ENCODE measurements at places on chromosomes 2 and 18. TPM values are rescaled to one million over a fixed set of nuclear protein-coding genes. Genes with fewer than 3 reads are reported as not detected.

- no peaks in the 10 kb centered on the region for H3K27me3 ChIP-seq
- H3K27ac ChIP-seq, result peak overlapping the region; percentile 71
- peak; percentile 40 for DNase-seq
- no peaks in the 10 kb centered on the region for H3K36me3 ChIP-seq
- H3K4me1 ChIP-seq, result peaks cover 47% of the 10 kb centered on the region
- peak overlapping the region; percentile 82 for H3K4me3 ChIP-seq
Observed at GRCh38 chr18:79949697-79950487, 1.6 kb downstream of the SLC66A2 start.

DNA sequence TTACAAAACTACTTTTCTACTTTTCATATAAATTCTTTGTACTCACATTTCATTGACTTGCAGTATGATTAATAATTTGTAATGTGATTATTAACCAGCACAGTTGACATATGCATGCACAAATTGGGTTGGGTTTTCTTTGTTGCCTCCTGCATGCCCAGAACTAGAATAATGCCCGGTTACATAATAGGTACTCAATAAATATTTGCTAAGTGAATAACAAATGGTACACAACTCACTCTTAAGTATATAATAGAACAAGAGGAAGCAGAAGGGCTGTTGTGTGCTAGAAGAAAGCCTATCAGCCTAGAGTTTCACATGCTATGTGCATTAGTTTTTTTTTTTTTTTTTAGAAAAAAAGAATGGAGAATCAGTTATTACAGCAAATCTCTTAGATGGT lies 9.3 kb downstream of the RDH14 start:
- DNase-seq, result no peak
- H3K4me3 ChIP-seq, result no peak overlapping the region
- peaks cover 14% of the 10 kb centered on the region for H3K36me3 ChIP-seq
- peaks cover 29% of the 10 kb centered on the region for H3K4me1 ChIP-seq
- no peaks in the 10 kb centered on the region for H3K27me3 ChIP-seq

GRCh38 chr18:55390898-55391297 lies 197.1 kb downstream of the TCF4 start:
- H3K4me3 ChIP-seq, result no peak overlapping the region
- peaks cover 4% of the 10 kb centered on the region for H3K36me3 ChIP-seq
- no peaks in the 10 kb centered on the region for H3K4me1 ChIP-seq
- H3K27me3 ChIP-seq, result no peaks in the 10 kb centered on the region
- no peak overlapping the region for H3K27ac ChIP-seq

DNA sequence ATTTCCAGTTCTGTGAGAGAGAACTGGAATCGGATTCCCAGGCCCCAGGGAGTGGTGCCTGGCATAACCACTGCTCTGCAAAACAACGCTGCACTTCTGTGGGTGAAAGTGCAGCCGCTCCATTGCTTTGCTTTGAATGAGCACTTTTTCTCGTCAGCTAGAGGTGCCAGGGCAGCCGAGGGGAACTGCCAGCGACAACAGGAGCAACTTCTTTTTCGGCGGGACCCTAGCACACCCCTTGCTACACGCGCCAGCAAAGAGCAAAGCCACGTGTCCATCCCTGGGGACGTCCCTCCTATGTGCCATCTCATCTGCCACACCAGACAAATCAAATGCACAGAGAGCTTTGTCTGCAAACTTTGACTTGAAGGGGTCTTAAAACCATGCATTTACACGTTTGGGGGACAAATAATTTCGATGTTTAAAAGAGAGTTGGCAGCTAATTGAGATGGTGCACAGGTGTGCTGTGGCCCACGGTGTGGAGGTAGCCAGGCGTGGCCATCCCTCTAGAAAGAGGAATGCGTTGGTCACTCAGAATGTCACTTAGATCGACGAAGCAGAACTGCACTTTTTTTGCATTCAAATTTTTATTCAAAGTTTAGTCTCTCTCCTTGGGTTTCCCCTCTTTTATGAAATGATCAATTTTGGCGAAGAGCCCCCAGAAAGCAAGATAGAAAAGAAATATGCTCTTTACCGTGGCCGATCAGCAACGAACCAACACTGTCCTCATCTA lies 151.8 kb downstream of the MBP start:
- H3K27ac ChIP-seq, result no peak overlapping the region
- H3K4me1 ChIP-seq, result peaks cover 6% of the 10 kb centered on the region
- no peak for DNase-seq

DNA sequence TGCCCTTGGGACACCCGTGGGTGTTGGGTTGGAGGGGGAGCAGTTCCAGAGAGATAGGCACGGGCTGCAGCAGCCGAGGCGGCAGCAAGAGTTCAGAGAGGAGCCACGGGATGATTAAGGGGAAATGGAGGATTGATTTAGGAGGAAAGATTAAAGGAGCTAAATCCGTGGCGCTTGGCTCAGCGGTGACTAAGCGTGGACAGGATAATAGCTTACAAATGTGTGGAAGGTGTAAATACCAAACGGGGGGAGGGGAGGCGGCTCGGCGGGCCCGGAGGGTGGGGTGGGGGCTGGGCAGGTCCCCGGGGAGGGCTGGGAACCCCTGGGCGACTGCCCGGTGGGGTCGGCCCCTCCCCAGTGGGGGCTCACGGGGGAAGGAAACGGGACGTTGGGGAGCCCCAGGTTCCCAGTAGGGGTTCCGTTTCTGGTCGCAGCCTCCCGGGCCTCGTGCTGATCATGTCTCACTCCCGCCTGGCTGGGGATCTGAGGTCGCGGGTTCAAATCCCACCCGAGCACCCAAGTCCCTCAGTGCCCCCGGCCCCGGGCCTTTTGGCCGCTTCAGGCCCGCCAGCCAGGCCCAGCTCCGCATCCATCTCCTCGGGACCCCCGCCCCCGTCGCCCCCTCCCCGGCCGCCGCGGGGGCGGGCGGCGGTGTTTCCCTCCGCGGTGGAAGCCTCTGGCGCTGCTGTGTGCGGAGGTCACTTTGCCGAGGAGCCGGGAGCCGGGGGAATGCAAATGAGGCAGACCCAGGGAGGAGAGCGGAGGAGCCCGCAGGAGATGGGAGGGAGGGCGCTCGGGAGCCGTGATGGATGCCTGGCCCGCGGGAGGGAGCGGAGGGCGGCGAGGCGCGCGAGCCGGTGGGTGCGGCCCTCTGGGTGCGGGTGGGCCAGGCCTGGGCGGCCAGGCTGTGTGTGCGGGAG lies 8.1 kb downstream of the ASIC4 start:
- H3K27ac ChIP-seq, result peak overlapping the region; percentile 63
- H3K4me3 ChIP-seq, result peak overlapping the region; percentile 52
- H3K27me3 ChIP-seq, result peaks cover 21% of the 10 kb centered on the region

DNA sequence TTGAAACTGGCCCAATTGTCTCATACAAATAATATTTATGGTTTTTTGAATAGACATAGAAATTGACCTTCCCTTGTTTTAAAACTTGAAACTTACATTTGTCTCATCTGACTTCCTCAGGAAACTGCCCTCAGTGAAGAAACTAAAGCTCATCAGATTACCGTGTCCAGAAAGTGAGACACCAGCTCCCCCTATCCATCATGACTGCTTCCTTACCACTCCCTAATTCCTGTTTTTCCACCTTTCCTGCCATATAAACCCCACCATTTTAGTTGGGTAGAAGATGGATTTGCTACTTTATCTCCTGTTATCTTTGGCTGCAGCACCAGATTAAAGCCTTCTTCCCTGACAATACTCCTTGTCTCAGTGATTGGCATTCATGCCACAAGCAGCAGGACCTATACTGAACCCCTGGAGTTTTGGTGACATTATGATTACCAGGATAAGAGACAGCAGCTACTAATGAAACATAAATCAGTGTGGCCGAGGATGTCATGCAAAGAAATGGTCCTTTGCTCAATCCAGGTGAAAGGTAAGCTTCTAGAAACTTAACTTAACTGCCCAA lies 1627.6 kb upstream of the ZEB2 start:
- no peak for DNase-seq
- H3K27me3 ChIP-seq, result no peaks in the 10 kb centered on the region
- no peaks in the 10 kb centered on the region for H3K36me3 ChIP-seq
- H3K27ac ChIP-seq, result no peak overlapping the region
- H3K4me3 ChIP-seq, result no peak overlapping the region

GRCh38 chr2:16960579-16960978 lies 294.9 kb upstream of the CYRIA start:
- no peak overlapping the region for H3K4me3 ChIP-seq
- H3K27ac ChIP-seq, result no peak overlapping the region
- peaks cover 4% of the 10 kb centered on the region for H3K27me3 ChIP-seq
- no peaks in the 10 kb centered on the region for H3K36me3 ChIP-seq
- no peak for DNase-seq

- H3K4me1 ChIP-seq, result no peaks in the 10 kb centered on the region
- DNase-seq, result no peak
- no peak overlapping the region for H3K27ac ChIP-seq
Observed at GRCh38 chr2:211941216-211941747, 597.3 kb downstream of the ERBB4 start.

DNA sequence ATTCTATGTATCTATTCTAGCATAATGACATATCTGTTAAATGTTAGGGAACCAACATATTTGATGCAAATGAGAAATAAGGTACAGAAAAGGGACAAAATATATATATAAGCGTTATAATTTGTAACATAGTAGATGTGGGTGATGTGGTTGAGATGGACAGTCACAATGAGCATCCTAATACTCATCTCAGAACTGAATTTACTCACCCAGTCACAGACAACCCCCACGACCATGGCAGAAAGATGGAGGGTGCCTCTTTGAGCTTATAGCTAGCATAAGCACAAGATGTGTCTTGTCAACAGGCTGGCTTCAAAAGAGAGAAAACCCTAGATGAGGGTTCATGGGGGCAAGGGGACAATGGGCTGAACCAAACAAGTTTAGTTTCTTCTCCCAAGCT lies 9.1 kb upstream of the DSG3 start:
- H3K4me1 ChIP-seq, result no peaks in the 10 kb centered on the region
- no peak overlapping the region for H3K27ac ChIP-seq
- peaks cover 23% of the 10 kb centered on the region for H3K27me3 ChIP-seq
- H3K36me3 ChIP-seq, result peaks cover 1% of the 10 kb centered on the region

DNA sequence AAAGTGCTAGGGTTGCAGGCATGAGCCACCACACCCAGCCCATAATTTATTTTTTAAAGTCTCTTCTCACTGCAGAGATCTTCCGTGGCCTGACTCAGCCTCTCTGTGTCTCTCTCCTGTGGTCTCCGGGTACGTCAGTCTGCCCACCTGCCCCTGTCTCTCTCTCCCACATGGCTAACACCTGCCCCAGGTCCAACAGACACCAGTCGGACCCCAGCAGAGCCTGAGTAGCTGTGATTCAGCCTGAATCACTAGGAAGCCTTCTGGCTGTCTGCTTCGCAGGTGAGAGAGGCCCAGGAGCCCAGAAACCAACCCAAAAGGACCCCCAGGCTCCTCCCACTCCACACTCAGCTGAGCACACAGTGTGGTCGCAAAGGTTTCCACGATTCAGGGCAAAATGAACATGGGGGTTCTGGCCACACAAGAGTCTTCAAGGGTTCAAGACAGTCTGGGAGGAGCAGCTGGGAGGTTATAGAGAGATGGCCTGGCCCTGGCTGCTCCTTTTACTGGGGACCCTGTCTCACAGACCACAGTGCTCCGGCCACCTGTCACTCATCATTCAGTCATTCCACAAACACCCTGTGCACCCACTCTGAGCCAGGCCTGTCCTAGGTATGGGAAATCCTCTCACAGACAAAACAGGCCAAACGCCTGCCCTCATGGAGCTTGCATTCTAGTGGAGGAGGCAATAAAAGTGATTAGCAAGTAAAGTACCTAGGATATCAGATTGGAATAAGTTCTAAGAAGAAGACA lies 8.6 kb downstream of the RUFY4 start:
- no peaks in the 10 kb centered on the region for H3K27me3 ChIP-seq
- no peak for DNase-seq
- H3K36me3 ChIP-seq, result no peaks in the 10 kb centered on the region
- peaks cover 25% of the 10 kb centered on the region for H3K4me1 ChIP-seq

DNA sequence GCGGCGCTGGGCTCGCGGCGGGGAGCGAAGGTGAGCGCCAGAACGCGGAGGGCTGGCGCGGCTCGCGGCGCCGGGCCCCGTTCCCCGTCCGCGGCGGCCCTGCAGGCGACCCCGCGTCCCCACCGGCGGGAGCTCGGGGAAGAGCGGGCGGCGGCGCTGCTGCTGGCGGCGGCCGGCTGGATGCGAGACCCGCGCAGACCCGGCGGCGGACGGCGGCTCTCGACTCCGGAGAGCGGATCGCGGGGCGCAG lies 213 bp downstream of the DOK6 start:
- no peak for DNase-seq
- H3K4me3 ChIP-seq, result peak overlapping the region; percentile 81
- peaks cover 16% of the 10 kb centered on the region for H3K27me3 ChIP-seq

DNA sequence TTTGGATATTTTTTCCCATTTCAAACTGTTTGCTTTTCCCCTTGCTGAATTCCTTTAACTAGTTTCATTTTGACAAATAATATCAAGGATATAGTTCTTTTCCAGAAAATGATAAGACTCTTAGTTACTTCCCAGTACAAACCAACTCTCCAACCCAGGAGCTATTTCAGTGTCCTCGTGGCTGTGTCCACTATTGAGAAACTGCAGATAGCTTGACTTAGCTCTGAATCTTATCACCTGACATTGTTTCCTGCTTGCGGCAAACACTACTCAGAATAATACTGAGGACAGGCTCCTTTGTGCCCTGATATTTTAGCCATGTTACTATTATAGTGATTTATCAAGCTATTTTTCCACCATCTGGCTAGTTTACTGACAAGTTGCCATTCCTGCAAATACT lies 74.6 kb downstream of the KLF7 start:
- H3K4me3 ChIP-seq, result no peak overlapping the region
- H3K27ac ChIP-seq, result no peak overlapping the region
- H3K36me3 ChIP-seq, result peaks cover 21% of the 10 kb centered on the region
- DNase-seq, result no peak
- H3K27me3 ChIP-seq, result no peaks in the 10 kb centered on the region

DNA sequence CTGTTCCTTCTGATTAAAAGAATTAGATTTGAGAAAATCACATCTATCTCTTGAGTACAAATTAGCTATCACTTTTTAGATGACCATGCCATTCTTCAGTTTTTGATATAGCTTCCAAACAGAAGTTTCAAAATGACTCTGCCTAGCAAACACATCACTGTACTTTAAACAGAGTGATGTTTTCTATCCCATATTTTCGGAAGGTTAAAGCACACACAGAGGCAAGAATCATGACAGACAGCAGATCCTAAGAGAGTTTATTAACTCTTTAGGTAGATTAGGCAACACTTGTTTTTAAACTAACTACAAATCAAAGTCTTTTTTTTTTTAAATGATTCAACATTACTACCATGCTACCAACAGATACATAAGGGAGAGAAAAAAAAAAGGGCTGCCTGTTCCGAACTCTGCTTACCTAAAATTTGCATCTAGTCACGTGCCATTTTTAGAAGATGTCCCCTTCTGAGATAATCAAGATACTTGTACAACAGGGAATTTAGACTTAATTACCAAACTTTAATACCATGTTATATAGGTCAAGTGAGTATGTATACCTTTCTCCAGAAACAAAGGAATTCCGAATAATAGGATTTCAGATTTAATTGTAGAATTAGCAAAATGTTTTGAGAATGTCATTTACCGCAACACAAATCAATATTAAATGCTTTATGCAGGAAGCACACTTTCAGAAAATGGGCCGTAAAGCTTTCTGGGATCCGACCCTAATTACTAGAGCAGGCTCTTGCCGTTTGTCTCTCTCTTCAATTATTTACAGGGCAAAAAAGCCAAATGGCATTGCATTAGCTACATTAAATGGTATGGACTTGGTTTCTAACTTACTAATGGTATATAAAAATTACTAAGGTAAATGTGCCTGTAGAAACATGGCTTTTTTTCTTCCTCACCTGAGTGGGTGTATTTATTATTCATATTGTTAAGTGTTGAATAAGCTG lies 2.6 kb downstream of the RBMS1 start:
- no peak for DNase-seq
- H3K27ac ChIP-seq, result peak overlapping the region; percentile 85
- H3K36me3 ChIP-seq, result no peaks in the 10 kb centered on the region
- H3K4me1 ChIP-seq, result peaks cover 53% of the 10 kb centered on the region
- peak overlapping the region; percentile 86 for H3K4me3 ChIP-seq

The DPY30 gene
- 51.5 TPM for total RNA-seq

The RAX gene
- total RNA-seq, result not detected

The TMEM169 gene
- total RNA-seq, result 2.0 TPM

The CDH7 gene
- total RNA-seq, result not detected

All from chondrocyte (in vitro differentiated cells).